ENCODE measurements at places on chromosomes 2 and 18. TPM values are rescaled to one million over a fixed set of nuclear protein-coding genes. Genes with fewer than 3 reads are reported as not detected.

Gene SP140
- 2.1 TPM for total RNA-seq

Gene TTL
- total RNA-seq, result 16.5 TPM

Gene LAMA1
- 0.71 TPM for total RNA-seq

Gene SERPINB10
- not detected for total RNA-seq

Gene CRYBA2
- total RNA-seq, result not detected

Gene PROM2
- 1.1 TPM for total RNA-seq

Gene IL36RN
- not detected for total RNA-seq

Gene CROCC2
- total RNA-seq, result not detected

Gene SPP2
- not detected for total RNA-seq

GRCh38 chr18:48354746-48355260 is 54.4 kb downstream of the ZBTB7C start:
- DNase-seq, result peak; percentile 32
- H3K27ac ChIP-seq, result no peak overlapping the region
- H3K4me1 ChIP-seq, result no peaks in the 10 kb centered on the region
- no peaks in the 10 kb centered on the region for H3K36me3 ChIP-seq

- no peaks in the 10 kb centered on the region for H3K27me3 ChIP-seq
- H3K4me3 ChIP-seq, result no peak overlapping the region
- no peak overlapping the region for H3K27ac ChIP-seq
Measured at GRCh38 chr2:160077912-160078810, 15.7 kb upstream of the PLA2R1 start.

DNA sequence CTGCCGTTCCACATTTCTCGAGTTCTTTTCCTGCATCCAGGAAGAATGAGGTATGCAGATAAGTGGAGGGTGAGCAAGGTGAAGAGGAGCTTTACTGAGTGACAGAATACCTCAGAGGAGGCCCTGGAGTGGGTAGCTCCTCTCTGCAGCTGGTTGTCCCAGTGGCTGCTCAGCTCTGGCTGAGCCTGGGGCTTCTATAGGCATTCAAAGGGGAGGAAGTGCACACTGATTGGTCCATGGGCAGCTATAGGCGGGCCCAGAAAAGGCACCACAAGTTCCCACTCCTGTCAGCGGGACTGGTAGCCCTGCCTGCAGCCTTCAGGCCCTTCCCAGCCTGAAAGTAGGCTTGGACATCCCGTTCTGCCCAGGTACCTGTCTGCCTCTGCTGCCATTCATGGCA is 94.7 kb downstream of the DOK6 start:
- H3K27me3 ChIP-seq, result no peaks in the 10 kb centered on the region
- H3K4me3 ChIP-seq, result no peak overlapping the region

- DNase-seq, result no peak
- H3K4me3 ChIP-seq, result no peak overlapping the region
- no peaks in the 10 kb centered on the region for H3K4me1 ChIP-seq
- H3K36me3 ChIP-seq, result no peaks in the 10 kb centered on the region
Measured at GRCh38 chr2:108215794-108216211, 24.0 kb upstream of the SULT1C3 start.

GRCh38 chr2:111923276-111923804 is 24.9 kb downstream of the MERTK start:
- H3K36me3 ChIP-seq, result no peaks in the 10 kb centered on the region
- DNase-seq, result no peak
- peaks cover 4% of the 10 kb centered on the region for H3K4me1 ChIP-seq
- H3K27me3 ChIP-seq, result no peaks in the 10 kb centered on the region

- no peak within 1 kb of the TSS for H3K27ac ChIP-seq
- H3K4me1 ChIP-seq, result no peaks in the 10 kb centered on the region
- no peaks in the 10 kb centered on the region for H3K27me3 ChIP-seq
- H3K36me3 ChIP-seq, result no peaks in the 10 kb centered on the region
- H3K4me3 ChIP-seq, result no peak within 1 kb of the TSS
Measured at GRCh38 chr18:63775166-63775730, at the start of gene SERPINB7. TSS of gene SERPINB7 (plus strand) at chr18:63775418. CDS start at chr18:63782373, 6,955 bp downstream.

- H3K36me3 ChIP-seq, result no peaks in the 10 kb centered on the region
- no peak overlapping the region for H3K4me3 ChIP-seq
- H3K27me3 ChIP-seq, result no peaks in the 10 kb centered on the region
Measured at GRCh38 chr2:21037671-21038108, 6.2 kb downstream of the APOB start.

DNA sequence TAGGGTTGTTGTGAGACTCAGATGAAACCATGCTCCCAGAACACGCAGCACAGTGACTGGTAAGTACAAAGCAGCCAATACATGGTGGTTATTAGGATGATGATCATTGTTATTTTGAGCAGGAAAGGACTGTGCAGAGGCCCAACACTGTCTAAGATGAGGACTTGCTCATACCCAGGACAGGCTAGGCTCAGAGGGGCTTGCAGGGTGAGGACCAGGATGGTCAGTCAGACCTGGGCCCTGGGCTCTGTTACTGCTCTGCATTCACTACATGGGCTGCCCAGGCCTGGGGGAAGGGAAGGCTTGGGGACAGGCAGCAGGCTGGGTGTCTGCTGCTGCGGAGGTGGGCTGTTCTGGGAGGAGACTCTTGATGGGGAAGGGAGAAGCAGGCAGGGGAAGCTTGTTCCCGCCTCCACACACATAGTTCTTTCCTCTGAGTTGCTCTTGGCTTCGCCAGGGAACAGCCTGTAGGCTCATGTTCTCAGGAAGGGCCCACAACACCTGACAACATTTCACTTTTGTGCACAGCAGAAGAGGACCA is 17.5 kb downstream of the CAPN13 start:
- H3K27me3 ChIP-seq, result no peaks in the 10 kb centered on the region
- H3K36me3 ChIP-seq, result no peaks in the 10 kb centered on the region
- no peak for DNase-seq
- no peak overlapping the region for H3K4me3 ChIP-seq

DNA sequence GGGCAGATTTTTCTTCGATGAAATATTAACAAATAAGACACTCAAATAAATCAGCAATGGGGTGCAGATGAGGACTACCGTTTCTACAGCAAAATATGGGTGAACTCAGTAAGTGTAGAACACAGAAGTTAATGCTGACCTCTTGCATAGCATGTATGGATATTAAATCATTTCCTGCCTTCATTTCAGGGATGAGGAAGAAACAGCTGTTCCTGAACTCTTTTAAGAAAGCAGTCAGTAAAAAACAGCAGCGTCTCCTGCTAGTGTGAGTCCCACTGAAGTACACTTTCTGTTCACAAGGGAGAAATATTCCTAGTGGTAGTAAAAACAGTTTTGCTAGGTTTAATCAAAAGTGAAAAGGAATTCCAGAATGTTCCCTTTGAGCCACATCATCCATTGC is 379.0 kb downstream of the ZEB2 start:
- H3K4me3 ChIP-seq, result no peak overlapping the region
- no peak overlapping the region for H3K27ac ChIP-seq
- no peaks in the 10 kb centered on the region for H3K27me3 ChIP-seq
- no peaks in the 10 kb centered on the region for H3K36me3 ChIP-seq
- no peak for DNase-seq
- H3K4me1 ChIP-seq, result peaks cover 10% of the 10 kb centered on the region

DNA sequence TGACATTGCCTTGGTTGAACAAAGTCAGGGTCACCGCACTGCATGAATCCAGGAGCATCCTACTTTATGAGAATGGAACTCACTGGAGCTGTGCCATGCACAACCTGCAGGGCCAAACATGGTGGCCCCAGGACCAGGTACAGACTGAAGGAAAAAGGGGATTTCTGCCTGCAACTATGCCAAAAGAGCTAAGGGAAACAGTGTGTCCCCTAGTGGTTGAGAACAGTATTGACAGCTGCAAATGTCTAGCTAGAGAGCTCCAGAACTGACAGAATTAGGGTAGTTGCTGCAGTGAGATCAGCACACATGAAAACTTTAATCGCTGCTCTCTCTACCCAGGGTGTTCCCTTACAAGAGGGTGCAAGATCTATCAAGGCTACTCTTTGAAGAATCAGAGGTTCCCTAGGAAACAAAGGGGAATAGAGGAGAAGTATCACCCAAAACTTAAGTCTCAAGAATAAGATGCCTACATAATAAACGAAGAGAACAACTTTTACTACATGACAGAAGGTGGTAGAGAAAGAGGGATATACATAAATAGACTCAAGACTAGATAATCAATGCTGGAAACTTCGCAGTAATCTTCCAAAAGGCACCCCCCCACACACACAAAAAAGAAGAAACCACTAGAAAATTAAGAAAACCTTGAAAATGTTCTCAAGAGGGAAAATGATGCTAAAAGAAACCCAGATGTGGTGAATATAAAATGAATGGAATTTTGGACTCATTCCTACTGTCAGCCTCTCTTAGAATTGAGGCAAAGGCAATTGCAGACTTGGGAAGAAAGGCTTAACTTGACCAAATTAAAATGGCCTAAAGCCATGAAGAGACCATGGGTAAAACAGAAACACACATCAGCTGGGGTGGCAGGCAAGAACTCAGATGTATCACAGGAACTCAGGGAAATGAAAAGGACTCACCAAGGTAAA is 43.6 kb upstream of the IHH start:
- H3K4me3 ChIP-seq, result no peak overlapping the region
- no peaks in the 10 kb centered on the region for H3K4me1 ChIP-seq
- H3K36me3 ChIP-seq, result no peaks in the 10 kb centered on the region

- H3K36me3 ChIP-seq, result no peaks in the 10 kb centered on the region
- no peaks in the 10 kb centered on the region for H3K27me3 ChIP-seq
- DNase-seq, result peak; percentile 47
- no peak overlapping the region for H3K27ac ChIP-seq
- H3K4me3 ChIP-seq, result no peak overlapping the region
- no peaks in the 10 kb centered on the region for H3K4me1 ChIP-seq
Measured at GRCh38 chr2:96801786-96802595, 14.1 kb upstream of the CNNM3 start.

GRCh38 chr2:120825370-120826259 is 89.9 kb downstream of the GLI2 start:
- H3K27me3 ChIP-seq, result no peaks in the 10 kb centered on the region
- peak; percentile 90 for DNase-seq

GRCh38 chr2:70706026-70706795 is 61.8 kb downstream of the ADD2 start:
- H3K27me3 ChIP-seq, result no peaks in the 10 kb centered on the region
- H3K36me3 ChIP-seq, result no peaks in the 10 kb centered on the region
- no peak overlapping the region for H3K27ac ChIP-seq
- H3K4me1 ChIP-seq, result no peaks in the 10 kb centered on the region

GRCh38 chr2:187054501-187055319 is 205.7 kb upstream of the ZSWIM2 start:
- H3K4me1 ChIP-seq, result no peaks in the 10 kb centered on the region
- H3K4me3 ChIP-seq, result no peak overlapping the region
- H3K36me3 ChIP-seq, result no peaks in the 10 kb centered on the region
- DNase-seq, result no peak

DNA sequence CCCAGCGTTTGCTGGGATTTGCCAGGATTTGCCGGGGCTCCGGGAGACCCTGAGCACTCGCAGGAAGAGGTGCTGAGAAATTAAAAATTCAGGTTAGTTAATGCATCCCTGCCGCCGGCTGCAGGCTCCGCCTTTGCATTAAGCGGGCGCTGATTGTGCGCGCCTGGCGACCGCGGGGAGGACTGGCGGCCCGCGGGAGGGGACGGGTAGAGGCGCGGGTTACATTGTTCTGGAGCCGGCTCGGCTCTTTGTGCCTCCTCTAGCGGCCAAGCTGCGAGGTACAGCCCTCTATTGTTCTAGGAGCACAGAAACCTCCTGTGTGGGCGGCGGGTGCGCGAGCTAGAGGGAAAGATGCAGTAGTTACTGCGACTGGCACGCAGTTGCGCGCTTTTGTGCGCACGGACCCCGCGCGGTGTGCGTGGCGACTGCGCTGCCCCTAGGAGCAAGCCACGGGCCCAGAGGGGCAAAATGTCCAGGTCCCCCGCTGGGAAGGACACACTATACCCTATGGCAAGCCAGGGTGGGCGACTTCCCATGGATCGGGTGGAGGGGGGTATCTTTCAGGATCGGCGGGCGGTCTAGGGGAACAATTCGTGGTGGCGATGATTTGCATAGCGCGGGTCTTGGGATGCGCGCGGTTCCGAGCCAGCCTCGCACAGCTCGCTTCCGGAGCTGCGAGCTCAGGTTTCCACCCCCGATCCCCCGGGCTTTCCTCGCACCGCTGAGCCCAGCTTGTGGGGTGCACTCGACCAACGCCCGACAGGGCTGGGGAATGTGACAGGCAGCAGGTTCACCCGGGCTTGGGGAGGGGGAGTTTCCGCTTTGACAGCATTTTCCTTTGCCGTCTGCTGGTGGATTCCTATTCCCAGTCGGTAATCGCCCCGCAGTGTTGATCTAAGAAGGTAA is 2.8 kb downstream of the ONECUT2 start:
- peaks cover 78% of the 10 kb centered on the region for H3K4me1 ChIP-seq
- no peak overlapping the region for H3K27ac ChIP-seq
- DNase-seq, result no peak
- peaks cover 70% of the 10 kb centered on the region for H3K27me3 ChIP-seq
- H3K4me3 ChIP-seq, result no peak overlapping the region
- no peaks in the 10 kb centered on the region for H3K36me3 ChIP-seq

DNA sequence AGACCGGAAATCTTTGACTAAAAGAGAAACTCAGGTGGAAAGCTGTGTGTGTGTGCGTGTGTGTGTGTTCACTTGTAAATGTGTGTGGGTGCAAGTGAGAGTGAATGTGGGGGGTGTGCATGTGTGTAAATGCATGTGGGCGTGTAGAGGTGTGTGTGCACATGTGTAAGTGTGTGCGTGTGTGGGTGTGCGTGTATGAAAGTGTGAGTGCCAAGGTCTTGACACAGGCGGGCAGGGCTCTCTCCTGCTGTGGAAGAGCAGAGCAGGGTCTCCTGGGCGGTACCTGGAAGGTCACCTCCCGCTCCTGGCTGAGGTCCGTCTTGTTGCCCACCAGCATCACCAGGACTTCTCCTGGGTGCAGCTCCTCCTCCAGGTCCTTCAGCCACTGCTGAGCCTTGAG is 10.6 kb downstream of the PRLH start:
- no peaks in the 10 kb centered on the region for H3K27me3 ChIP-seq
- no peak for DNase-seq
- peaks cover 18% of the 10 kb centered on the region for H3K4me1 ChIP-seq
- no peak overlapping the region for H3K27ac ChIP-seq

DNA sequence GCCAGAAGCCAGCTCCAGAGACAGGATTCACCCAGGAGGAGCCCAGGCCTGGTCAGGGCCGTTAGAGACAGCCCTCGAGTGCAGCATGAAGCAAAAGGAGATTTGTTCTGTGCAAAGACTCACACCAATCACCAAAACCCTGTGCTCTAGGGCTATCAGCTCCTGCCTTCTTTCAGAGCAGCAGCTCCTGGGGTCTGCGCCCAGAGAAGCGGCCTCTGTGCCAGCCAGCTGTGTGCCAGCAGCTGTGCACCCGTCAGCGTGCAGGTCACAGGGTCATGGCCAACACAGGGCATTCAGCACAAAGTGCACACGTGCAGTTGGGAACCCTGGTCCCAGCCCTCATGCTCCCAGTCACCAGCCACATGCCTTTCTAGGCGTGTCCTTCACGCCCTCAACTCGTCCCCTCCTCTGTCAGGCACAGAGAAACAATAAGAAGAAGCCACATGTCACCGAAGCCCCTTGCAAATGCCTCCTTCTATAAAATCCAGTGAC is 49.3 kb downstream of the ZNF516 start:
- H3K4me3 ChIP-seq, result no peak overlapping the region
- peaks cover 20% of the 10 kb centered on the region for H3K36me3 ChIP-seq
- peak; percentile 61 for DNase-seq
- no peaks in the 10 kb centered on the region for H3K27me3 ChIP-seq
